ENCODE measurements at places on chromosomes 6 and 20.

GRCh38 chr6:11123978-11124377 lies 12.5 kb upstream of the ERVFRD-1 start:
- DNase-seq, result no peak

DNA sequence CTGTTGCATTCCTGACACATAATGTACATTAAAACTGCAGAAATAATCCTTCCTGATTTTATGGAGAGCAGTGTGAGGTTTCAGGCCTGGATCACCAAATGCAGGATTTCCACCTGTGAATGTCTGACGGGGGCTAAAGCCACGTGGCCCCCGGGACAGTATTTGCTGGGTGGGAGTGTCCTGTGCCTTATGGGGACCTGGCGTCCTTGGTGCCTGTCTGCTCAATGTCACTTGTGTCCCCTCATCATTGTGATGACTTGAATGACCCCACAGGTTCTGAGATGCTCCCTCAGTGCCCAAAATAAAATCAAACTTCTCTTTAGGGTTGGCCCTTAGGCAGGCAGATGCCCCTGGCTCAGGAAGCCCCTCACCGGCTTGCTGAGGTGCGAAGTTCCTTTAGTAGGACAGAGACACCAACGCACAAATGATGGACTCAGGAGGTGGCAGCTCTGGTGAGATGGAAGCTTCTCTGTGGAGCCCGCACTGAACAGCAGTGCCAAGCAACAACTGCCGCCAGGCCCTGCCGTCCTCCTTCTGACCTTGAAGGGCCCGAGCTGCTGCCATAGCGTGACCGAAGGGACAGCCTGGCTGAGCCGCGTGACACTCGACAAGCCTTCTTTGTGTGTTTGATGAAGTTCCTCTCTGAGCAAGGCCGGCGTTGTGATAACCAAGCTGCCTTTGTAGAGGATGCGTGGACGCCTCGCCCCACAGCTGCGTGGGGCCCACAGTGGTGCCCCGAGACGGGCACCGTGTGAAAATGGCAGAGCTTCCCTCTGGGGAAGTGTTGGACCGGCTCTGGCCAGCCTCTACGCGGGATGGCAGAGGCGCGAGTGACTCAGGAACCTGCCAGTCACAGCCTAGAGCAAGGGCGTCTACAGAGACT lies 30.9 kb downstream of the FRMD1 start:
- DNase-seq, result no peak

- DNase-seq, result no peak
These were observed 255.5 kb downstream of the CDC5L start for GRCh38 chr6:44642870-44643522.

DNA sequence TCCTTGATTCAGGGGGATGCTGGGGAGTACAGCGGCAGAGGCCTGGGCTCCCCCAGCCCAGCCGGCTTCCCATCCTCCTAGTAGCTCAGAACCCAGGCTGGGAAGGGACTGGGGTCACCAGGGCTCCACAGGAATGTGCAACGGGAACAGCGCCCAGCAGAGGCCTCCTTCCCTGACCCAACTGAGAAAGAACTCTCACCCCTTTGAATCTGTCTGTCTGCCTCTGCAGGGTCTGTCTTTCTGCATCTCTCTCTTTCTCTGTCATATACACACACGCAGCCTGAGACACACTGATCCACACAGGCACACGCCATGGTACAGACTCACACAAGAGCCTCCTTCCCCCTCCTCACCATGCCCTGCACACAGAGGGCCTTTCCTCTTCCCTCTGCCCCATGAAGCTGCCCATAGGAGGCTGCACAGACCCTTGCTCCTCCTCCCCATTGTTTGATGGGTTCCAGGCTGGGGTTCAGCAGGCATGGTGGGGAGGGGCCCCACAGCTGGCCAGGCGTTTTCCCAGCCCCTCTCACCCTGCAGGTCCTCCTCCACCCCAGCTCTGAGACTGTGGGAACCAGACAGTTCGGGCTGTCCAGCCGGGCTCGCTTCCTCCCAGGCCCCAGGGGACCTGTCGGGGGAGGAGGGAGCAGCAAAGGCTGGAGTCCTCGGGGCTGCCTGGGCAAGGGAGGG lies 2.8 kb downstream of the FOXS1 start:
- DNase-seq, result no peak

DNA sequence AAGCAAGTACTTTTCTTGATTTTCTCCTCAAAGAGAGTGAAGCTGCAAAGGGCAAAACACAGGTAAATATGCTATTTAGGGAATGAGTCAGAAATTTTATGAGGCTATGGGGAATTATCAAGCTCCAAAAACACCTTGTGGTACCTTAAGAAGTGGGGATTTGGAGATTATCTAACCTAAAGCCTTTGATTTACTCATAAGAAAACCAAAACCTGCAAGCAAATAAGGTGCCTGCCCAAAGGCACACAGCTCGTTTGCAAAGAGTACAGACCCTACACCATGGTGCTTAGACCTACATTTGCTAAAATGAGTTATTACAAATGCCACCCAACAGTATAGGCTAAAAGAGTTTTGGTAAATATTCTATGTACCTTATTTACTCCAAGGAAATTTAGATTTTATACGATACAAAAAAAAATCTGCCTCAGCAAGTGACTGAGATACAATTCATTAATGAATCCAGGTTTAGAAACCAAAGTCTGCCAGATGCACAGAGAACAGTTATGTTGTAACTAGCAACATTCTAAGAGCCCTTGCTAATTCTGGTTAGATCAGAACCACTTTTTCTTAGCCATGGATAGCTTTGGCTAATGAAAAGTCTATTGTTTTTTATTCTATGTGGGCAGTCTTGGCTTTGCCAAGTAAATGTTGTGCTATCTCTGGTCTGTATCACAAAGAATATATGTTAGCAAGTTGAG lies 101.5 kb downstream of the KHDC1L start:
- DNase-seq, result no peak

- DNase-seq, result no peak
These were observed 1285.8 kb upstream of the CITED2 start for GRCh38 chr6:140660295-140660694.

DNA sequence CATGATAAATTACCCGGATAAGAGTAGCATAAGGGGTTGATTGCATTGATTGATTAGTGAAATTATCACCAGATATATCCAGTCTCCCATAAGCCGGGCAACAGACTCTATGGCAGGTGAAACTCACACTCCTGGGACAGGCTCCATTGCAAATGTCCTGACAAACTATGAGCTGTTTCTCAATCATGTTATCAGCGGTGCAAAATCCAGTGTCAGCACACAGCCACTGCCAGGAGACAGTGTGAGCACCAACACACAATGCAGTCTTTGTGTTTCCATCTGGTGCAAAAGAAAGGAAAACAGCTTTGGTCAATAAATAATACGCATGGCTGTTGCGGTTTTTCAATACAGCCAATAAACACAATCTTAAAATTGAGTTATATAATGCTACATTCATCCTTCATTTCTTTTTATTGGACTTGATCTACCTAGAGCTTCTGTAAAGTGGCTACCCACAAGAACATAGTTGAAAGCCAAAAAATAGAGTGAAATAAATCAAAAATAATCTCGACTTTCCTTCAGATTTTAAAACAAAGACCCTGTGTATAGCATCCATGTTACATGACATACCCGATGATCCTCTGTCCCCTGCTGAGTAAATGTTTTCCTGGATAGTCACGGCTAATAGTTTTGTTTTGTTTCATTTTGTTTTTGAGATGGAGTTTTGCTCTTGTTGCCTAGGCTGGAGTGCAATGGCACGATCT lies 64.3 kb upstream of the AFDN start:
- DNase-seq, result no peak

DNA sequence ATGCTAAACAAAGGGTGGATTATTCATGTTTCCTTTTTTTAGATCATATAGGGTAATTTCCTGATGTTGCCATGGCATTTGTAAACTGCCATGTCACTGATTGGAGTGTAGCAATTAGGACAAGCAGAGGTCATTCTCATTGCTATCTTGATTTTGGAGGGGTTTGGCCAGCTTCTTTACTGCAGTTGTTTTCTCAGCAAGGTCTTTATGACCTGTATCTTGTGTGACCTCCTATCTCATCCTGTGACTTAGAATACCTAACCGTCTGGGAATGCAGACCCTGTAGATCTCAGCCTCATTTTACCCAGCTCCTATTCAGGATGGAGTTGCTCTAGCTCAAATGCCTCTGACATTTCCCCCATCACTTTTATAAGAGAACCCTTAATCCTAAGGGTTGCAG lies 53.6 kb downstream of the CDS2 start:
- DNase-seq, result no peak

DNA sequence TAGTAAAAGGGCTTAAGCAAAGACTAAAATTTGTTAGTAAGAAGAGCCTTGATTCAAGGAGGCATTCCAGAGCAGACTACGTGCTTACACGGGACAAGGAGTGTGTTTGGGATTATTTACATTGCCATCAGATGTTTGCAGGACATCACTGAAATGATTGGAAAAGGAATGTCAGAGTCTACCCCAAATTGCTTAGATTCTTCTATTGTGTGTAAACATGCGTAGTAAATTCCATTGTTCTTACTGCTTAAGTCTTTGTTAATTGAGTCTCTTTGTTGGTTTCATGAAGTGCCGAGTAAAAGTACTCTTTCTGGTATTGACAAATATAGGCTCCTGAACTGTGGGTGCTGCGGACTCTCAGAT lies 60.5 kb downstream of the CD83 start:
- DNase-seq, result no peak

DNA sequence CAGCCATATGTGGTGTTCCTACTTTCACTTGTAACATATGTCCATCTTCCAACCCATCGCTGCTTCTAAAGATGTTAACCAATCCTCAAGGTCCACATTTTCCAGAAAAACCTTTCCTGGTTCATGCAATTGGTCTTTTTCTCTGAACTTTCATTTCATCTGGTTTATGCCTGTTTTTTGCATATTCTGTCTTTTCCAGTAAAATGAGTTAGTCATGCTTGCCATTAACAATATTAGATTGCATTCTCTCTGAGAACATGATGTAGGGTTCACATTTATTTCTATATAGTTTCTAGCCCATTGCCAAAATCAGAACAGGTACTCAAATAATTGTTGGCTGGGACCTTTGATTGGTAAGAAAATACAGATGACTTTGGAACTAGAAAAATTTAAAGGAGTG lies 36.7 kb downstream of the HIVEP2 start:
- no peak for DNase-seq

DNA sequence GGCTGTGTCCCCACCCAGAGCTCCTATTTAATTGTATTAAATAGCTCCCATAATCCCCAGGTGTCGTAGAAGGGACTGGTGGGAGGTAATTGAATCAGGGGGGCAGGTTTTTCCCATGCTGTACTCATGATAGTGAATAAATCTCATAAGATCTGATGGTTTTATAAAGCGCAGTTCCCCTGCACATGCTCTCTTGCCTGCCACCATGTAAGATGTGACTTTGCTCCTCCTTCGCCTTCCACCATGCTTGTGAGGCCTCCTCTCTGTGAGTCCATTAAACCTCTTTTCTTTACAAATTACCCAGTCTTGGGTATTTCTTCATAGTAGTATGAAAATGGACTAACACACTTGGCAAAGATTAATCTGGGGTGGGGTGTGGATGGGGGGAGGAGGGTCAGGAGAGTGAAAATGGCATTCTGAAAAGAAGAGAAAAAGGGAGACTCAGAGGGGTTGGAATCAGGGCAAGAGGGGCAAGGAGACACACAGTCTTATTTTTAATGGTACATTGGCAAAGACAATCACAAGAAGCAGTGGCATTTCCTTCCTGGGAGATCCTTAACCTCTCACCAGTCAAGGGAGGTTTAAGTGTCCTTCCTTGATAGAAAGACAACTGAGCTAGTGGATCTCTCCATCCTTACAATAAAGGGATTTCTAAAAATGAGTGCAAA lies 37.5 kb upstream of the NOX3 start:
- DNase-seq, result no peak

GRCh38 chr20:50254466-50255079 lies 63.9 kb downstream of the CEBPB start:
- DNase-seq, result no peak

GRCh38 chr20:6590891-6591637 lies 176.4 kb upstream of the BMP2 start:
- DNase-seq, result no peak

DNA sequence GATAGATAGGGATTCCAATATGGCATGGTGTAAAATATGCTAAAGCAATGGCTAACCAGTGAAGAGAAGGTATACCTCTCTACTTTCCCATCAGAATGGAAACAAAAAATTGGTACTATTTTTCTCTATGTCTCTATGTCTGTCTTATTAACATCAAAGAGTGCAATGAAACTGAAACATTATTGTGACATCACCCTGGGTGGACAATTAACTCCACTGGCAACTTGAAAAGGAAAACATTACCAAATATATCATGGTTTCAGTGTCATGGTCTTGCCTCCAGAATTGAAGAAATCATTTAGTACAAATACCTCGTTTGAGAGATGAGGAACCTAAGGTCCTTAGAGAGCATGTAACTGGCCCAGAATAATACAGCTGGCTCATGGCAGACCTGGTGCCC lies 1132.5 kb upstream of the MAP3K7 start:
- DNase-seq, result no peak

DNA sequence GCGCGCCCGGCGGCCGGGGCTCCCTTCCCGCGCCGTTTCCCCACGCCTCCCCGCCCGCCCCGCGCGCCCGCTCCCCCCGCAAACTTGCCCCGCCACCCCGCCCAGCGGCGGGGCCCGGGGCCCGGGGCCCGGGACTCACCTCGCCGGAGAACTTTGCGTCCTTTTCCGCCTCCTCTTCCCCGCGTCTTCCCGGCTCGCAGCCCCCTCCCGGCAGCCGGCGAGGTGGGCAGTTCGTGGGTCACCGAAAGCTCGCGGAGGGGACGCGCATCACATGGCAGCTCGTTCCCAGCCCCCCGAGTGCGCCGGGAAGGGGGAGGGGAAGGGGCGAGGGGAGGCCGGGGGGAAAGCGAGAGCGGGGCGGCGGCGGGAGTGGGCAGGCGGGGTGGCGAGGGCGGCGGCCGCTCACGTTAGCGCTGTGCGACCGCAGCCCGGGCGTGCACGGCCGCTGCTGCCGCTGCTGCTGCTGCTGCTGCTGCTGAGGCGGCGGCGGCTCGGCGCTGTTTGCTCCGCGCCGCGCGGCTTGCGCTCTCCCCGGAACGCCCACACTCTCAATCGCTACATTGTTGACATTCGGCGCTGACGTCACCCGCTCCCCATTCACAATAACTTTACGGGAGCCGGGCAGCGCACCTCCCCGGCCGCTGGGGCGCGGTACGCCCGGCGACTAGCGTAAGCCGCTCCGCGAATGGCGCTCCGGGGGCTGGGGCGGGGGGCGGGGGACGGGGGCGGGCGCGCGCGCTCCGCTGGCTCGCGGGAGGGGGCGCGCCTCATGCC lies at the start of gene BACH2:
Gene BACH2, minus strand, starts transcription at position 503 of the 774 bp plus-strand sequence. CDS start 287,999 bp downstream, outside the sequence.
- peak; percentile 97 for DNase-seq

- DNase-seq, result no peak
These were observed 9.4 kb upstream of the BMP7 start for GRCh38 chr20:57275813-57276212.

- peak; percentile 70 for DNase-seq
These were observed 3.1 kb downstream of the STK38 start for GRCh38 chr6:36544228-36544627.

- no peak for DNase-seq
These were observed 35.3 kb downstream of the DUSP22 start for GRCh38 chr6:327538-328116.

DNA sequence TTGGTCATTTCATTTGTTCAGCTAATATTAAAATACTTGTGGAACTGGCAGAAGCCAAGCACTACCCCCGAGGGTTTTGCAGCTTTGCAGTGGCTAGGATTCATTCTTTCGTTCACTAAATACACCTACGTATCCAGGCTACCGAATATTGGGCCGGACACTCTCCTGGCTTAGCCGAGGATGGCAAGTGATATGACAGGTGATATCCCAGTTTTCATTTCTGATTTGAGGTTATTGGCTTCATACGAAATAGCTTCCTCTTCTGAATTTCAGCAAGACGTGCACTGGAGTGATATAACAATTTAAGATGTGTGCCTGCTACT lies 536 bp upstream of the MTFR2 start:
- no peak for DNase-seq

Measured in naive thymus-derived CD8-positive, alpha-beta T cell (primary cell).